Tibial artery (tissue), 4 donors: ENCODE measurements at places on chromosomes 2 and 18.
A peak's percentile ranks its signal among the peaks of the same experiment; 100 is the strongest.

DNA sequence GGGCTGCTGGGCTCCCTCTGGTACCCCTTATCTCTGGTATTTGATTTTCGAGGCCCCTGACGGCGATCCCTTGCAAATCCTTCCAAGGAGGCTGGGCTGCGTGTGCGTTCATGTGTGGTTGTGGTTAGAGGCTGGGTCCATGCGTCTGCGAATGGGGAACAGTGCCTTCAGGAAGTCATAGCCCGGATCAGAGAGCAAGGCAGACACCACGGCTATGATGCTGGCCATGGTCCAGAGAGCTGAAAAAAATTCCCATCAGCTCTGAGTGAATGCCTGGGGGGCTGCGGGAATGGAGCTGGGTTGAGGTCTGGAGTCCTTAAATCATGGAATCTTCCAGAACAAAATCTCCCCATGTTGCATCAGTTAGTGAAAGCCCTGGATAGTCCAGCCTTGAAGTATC lies 145.5 kb downstream of the ACKR3 start:
- no peak for DNase-seq

- no peak for DNase-seq
These were observed 80.5 kb upstream of the ITPRID2 start for GRCh38 chr2:181810823-181811695.

DNA sequence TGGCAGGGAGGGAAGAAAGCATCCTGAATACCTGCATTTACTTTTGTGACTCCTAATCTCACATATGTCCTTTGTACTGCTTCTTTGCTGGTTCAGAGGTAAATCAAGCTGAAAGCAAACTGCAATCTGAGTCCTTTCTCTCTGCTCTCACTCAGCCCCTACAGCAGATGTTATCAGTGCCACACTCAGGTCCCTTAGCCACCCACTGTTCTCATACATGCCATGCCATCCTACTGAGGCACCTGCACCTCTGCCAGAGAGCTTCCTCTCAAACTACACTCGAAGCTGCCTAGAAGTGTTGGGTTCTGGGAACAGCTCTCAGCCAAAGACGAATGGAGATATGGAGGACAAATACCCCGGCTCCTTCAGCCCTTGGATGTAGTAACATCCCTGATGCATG lies 244.5 kb downstream of the TXNL1 start:
- DNase-seq: no peak

GRCh38 chr2:101249826-101250225 lies 2.9 kb upstream of the CNOT11 start:
- no peak for DNase-seq

DNA sequence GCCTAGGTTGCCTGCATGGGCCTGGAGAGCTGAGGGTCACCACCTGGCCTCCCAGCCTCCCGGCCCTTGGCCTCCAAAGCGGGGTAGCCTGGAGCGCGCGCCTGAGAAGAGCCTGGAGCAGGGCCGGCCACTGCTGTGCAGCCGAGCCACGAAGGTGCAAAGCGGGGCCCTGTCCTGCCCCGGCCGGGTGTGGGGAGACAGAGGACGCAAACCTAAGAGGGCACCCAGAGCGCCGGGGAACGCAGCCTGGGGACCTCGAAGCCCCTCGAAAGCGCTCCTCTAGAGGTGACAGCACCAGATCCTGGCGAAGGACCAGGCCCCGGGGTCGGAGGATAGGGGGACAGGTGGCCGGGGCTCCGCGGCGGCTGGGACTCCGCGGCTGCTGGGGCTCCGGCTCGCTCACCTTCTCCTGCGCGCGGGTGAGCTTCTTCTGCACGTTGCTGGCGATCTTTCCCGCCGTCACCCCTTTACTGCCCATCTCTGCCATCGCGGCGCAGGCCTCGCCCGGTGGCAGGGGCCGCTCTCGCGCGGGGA lies 430 bp downstream of the BIN1 start:
- no peak for DNase-seq

DNA sequence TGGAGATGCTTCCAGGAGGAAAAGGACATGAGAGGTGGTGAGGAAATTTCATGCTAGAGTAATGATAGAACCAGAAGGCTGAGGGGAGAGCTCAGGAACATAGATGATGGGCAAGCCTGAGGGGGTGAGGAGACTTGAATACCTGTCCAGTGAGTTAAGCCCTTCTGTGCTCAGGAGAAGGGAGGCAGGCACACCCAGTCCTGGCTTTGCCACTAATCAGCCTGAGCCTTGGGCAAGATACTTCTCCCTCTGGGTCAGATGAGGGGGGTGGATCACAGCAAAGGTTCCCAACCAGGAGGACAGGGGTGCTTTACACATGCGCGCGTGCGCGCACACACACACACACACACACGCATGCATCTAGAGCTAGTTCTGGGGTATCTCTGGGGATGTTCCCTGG lies 151.6 kb upstream of the MSH6 start:
- DNase-seq: no peak

DNA sequence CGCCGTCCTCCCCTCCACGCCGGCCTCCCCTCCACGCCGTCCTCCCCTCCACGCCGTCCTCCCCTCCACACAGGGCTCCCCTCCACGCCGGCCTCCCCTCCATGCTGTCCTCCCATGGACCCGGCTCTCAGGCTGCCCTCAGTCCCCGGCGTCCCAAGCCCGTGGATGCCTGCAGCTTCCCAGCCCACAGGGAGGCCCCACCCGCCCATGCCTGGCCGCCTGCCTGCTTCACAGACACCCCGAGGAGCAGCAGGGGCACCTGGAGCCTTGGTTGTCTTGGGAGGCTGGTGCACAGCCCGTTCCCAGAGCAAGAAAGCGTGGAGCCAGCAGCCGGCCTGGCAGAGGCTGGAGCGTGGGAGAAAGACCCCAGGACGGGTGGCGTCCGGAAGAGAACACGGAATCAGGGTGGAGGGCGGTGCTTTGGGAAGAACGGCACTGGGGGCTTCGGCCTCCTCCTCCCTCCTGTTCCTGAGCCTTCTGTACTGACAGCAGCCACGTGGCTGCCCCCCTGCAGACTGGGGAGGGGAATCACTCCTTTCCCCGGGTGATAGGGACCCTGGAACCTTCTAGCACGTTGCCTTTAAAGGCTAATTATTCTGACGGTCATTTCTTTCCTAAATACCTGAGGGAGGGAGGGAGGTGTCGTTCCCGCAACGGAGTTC lies 26.2 kb upstream of the KCNG2 start:
- DNase-seq: no peak

DNA sequence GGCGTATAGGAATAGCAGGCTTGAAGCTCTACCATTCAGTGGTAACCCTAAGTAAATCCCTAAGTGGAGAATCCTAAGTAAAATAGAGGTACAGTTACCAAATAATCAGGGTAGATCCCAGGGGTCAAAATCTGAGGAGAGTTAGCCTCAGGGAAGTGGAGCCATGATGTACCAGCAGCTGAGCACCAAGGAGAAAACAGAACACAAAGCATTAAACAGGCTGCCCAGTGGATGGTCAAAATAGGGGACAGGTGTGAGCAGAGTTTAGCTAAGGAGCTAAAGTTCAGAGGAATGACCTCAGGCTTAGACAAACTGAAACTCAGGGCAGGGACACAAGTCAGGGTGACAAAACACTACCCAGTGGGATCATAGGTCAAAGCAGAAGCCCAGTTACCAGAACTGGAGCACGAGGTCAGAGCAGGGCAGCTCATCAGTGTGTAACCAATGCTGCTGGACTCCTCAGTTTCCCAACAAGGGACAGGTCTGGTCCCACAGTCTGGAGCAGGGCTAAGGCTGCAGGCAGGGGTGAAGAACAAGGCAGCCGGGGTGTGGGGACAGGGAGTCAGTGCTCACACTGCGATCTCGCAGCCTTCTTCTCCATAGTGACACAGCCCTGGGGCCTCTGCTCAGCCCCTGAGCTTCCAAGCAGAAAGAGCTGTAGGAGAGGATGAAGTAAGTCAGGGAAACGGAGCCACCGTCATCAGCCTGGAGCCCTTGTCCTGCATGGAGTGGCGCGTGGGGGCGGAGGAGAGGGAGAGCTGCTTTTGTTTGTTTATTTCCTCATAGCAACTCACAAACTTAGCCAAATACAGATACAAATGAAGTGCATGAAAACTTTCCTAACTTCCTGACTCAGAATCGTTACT lies 264.0 kb downstream of the MREG start:
- DNase-seq: peak; percentile 82

- no peak for DNase-seq
These were observed 949 bp downstream of the CDC42EP3 start for GRCh38 chr2:37670378-37671008.

- no peak for DNase-seq
These were observed at the start of gene HMSD for GRCh38 chr18:63949068-63949737. Gene HMSD, plus strand, starts transcription at chr18:63949301. Its CDS starts 4,155 bp downstream, at chr18:63953456.

- DNase-seq: no peak
These were observed 29.0 kb downstream of the PDE6D start for GRCh38 chr2:231752061-231752460.

- DNase-seq: no peak
These were observed 117.3 kb downstream of the MSH2 start for GRCh38 chr2:47520302-47520630.

DNA sequence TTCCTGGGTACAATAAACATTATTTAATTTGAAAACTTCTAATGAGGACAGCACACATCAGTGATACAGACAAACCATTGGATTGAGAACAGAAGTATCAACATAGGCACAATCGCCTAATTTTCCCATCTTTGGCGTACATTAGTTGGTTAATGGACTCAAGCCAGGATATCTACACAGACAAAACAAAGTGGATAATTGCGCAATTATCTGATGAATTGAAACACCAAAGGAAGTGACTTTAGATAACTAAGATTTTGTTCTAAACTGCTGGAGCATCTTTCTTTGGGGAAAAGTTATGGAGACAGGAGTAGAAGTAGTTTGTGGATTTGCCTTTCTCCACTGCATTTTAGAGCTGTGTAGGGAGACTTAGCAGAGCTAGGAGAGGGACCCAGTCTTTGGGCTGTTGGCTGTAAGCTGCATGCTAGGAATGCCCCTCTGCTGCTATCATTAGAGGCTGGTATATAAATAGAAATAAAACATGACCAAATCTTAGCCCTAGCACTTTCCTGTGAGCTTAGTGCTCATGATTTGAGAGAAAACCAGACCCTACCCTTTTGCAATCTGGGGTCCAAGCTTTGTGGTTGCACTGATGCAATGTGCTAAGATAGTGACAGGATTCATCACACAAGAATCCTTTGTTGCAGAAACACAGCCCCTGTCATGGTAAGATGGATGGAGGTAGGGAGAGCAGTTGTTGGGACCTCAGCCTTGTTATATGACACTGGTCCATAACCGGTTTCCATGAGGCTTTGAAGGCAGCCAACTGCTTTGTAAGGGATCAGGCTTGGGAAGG lies 264.5 kb upstream of the PIK3C3 start:
- no peak for DNase-seq

GRCh38 chr2:18976168-18976961 lies 382.1 kb downstream of the OSR1 start:
- no peak for DNase-seq

DNA sequence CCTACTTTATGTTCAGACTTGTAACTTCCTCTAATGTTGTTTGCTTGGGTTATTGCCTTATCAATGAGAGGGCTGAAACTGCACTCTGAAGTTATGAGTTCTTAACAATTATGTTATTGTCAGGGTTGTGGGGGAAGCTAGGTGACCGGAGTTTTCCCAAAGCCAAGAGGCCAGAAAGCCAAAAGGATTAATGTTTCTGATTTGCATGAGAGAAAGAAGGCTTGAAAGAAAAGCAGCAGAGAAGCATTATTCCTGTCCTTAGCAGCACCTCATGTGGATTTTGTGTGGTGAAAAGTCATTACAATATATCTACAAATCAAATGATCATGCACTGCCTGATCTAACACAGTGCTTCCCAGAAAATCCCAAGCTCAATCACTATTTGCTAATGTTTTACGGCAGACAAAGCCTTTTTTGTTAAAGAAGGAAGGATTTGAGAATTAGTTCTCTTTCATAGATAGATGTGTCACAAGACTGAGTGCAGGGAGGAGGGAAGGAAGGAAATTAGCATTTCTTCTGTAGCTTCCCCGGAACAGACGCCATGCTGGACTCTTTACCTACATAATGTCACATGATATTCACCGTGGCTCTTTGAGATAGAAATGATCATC lies 203.2 kb downstream of the ALK start:
- no peak for DNase-seq

GRCh38 chr2:67548317-67549201 lies 151.4 kb downstream of the ETAA1 start:
- DNase-seq: no peak

- DNase-seq: no peak
These were observed 158.0 kb downstream of the RAPGEF4 start for GRCh38 chr2:172893671-172894070.

DNA sequence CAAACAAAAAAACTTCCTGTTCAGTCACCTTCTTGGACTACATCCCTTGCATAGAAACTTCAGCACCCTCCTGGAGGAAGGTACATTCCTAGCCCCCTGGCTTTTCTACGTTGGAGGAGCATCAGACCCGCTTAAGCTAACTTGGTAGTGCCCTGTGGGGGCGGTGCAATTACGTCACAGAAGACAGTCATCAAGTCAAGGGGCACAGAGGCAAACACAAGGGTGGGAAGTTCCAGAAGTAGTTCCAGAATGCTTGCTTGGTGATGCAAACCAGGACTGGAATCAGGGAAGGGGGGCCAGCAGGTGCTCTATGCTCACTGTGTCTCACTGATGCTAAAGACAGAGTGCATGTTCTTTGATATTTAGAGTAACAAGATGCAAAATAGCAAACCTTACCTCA lies 15.2 kb upstream of the AGFG1 start:
- DNase-seq: no peak

DNA sequence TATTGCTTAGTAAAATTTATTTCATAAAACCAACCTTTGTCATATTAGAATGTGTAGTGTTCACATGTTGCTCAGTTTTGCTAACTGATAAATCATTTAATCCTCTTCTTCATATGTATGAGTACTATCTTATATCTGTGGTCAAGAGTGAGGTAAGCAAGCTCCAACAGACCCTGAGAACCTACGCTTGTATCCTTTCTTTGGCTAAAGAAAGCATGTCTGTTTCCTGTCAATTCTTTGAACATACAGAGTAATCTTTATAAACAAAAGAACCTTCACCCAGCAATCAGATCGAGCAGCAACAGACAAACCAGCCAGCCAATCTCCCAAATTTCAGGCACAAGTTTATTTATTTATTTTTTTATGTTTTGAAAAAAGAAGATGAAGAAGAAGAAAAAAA lies 6.4 kb downstream of the ADCYAP1 start:
- no peak for DNase-seq

GRCh38 chr2:128411431-128411830 lies 92.8 kb upstream of the HS6ST1 start:
- peak; percentile 49 for DNase-seq

DNA sequence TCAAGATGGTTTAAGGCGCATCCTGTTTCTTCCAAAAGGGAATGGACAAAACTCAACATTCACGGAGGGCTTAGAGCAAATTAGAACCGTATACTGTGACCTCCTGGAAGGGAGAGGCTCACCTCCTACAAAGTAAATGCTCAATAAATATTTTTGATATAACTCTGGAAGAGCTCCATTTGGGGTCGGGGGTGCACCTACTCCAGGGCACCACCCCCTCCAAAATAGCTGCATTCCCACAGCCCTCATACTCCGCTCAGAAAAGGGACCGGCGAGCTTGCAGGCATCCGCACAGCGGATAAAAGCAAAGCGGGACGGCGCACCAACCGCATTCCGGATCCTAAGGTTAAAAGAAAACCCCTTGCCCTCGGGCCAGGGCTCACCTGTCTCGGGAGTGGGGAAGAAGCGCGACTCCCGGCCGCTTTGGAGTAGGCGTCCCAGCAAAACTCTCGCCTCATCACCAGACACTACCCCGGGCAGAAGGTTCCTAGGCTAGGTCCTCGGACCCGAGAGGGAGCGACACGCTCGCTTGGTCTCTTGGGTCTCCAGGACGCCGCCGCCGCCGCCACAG lies 378 bp downstream of the WDPCP start:
- no peak for DNase-seq
